ENCODE measurements at places on chromosomes 5 and 9.

DNA sequence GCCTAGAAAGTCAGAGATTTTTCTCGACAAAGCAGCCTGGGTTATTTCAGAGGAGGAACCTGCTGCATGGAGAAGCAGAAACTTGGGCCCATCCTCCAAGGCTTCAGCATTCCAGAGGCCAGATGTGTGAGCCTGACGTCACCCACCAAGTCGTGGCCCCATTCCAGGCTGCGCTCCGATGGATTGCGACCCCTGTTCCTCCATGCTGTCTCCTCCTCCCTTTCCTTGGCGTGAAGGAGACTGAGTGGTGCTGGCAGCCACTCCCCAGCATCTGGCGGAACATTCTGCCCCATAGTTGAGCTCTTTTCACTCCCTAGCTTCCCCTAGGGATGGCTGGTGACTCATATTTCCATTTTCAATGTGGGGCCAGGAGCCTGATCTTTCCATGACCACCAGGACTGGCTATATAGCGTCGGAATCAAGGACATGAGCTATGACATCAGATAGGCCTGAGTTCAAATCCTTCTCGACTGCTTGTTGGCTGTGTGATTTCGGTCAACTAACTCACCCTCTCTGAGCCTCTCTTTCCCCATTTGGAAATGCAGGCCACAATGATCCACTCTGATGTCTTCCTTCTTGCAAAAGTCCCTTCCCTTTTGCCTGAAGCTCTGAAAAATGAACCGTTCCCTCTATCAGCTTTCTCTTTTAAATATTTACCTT is 24.5 kb upstream of the DUSP1 start:
- DNase-seq, result no peak

- DNase-seq, result no peak
These were observed 8.2 kb upstream of the IFNA21 start for GRCh38 chr9:21174671-21175070.

GRCh38 chr9:79719989-79720388 is 148.2 kb downstream of the TLE4 start:
- no peak for DNase-seq

DNA sequence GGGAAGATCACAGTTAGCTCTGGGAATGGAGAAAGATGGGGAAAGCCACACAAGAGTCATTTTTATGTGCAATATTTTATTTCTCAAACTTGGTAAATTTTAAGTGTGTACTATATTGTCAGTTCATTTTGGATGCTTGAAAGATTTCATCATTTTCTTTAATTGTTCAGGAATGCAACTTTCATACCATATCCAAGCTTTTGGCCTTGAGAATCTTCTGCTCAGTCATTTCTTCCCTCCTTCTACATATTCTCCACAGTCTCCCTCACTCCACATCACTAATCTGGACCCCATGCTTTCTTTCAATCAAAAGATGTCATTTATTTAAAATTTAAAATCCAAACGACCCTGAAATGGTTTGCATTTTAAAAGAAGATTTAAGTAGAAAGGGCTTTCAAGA is 135.4 kb downstream of the FAM114A2 start:
- DNase-seq, result no peak

GRCh38 chr5:143642791-143643190 is 169.2 kb upstream of the HMHB1 start:
- DNase-seq, result no peak

DNA sequence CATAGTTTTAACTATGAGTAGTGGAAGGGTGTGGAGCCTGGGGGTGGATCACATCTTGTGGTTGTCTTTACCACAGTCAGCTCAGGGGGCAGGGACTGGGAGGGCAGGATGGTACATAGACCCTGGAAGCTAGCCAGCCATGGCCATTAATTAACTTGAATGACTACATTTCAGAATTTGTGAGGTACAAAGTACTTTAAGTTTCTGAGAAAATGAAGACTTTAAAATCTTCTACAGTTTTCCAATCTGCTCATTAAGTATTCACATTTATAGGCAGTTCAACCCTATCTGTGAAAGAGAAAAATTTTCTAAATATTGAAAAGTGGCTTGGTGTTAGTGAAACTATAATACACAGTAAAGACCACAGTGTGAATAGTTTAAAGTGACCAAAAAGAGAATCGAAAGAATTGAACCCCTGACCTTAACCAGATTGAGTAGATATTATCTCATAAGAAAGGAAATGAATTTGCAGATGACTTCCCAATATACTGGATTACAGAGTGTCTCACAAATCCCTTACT is 234.2 kb upstream of the MEF2C start:
- no peak for DNase-seq

DNA sequence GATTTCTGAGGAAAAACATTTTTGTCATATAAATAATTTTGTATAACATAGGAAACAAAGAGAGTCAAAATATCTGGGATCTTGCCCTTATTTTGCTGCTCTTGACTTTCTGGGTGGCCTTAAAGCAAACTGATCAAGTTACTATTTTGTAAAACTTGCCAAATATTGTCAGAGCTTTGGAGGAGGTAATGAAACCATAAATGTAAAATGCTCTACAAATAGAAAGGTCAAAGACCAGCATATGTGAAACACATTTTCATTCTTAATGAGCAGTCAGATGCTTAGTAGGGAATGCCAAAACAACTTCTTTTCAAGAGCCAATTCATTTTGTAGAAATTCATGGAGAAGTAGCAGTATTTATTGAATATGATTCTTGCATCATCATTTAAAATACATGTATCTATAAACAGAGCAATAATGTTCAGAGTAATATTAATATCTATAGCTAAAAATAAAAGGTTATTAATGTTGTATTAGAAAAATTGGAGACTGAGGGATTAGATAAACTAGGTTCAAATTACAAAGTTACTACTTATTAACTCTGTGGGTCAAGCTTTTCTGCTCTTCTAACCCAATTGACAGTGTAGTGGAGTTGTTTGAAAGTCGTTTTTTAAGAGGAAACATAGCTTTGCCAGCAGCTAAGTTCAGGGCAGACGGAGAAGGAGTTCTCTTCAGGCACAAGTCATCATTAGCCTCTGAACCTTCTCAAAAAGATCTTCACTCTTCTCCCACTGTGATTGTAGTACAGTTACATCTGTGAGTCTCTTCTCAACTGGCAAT is 2053.1 kb downstream of the EFNA5 start:
- no peak for DNase-seq

DNA sequence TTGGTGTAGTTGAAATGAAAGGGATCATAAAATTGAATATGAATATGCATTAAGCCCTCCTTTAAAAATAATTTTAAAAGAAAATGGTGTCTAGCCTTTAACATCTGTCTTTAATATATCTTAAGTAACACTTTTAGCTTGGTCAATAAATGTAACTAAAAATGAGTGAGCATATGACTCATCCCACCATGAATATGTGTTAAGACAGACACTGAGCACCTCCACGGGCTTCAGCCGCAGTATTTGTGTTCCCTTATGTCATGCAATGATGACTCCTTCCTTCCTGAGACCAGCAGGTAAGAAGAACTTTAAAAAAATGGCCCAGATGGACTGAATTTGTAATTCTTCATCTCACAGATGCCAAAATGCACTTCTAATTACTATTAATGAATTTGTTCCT is 563.2 kb downstream of the NR2F1-AS1 start:
- no peak for DNase-seq
